Activated CD4-positive, alpha-beta T cell treated with anti-CD3 and anti-CD28 coated beads for 1 hour (primary cell): ENCODE measurements at places on chromosomes 1 and 21.

DNA sequence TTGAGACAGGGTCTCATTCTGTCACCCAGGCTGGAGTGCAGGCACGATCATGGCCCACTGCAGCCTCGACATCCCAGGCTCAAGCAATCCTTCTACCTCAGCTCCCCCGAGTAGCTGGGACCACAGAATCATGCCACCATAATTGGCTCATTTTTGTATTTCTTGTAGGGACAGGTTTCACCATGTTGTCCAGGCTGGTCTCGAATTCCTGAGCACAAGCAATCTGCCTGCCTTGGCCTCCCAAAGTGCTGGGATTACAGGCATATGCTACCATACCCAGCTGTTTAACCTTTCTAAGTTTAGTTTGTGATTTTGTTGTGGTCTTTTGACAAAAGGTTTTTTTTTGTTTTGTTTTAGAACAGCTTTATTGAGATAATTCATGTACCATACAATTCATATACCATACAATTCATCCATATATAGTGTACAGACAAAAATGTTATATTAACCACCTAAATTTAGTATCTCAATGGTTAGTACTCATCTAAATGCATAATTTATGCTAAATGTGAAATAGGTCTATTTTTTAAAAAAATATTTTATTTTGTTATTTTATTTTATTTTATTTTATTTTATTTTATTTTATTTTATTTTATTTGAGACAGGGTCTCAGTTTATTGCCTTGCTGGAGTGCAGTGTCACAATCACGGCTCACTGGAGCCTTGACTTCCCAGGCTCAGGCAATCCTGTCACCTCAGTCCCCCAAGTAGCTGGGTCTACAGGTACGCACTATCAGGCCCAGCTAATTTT, 8.9 kb downstream of the ZMPSTE24 start:
- DNase-seq: no peak

DNA sequence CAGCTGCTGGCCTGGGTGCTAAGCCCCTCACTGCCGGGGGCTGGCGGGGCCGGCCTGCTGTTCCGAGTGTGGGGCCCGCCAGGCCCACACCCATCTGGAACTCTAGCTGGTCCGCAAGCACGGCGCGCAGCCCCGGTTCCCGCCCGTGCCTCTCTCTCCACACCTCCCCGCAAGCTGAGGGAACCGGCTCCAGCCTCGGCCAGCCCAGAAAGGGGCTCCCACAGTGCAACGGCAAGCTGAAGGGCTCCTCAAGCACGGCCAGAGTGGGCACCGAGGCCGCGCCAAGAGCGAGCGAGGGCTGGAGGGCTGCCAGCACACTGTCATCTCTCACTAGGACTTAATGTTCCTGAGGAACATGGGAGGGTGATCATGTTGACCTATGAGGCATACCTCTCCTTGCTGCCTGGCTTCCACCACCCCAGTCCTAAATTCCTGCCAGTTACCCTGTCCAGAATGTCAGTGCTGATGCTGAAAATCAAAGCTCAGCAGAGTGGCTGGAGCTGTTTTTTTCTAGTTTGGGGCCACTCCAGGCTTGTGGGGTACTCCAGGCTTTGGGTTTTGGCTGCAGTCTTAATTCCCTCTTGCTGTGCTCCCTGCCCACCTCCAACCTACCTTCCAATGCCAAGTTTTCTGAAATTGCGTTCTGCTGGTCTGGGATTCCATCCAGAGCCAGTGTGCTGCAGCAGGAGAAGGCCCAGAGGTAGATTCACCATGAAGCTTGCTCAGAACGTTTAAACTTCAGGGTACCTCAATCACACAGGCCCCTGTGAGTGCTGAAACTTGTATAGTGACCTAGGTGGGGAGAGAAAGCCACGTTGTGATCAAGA, 44.2 kb upstream of the LPGAT1 start:
- no peak for DNase-seq

GRCh38 chr1:230277201-230278025, 148.7 kb downstream of the PGBD5 start:
- no peak for DNase-seq

DNA sequence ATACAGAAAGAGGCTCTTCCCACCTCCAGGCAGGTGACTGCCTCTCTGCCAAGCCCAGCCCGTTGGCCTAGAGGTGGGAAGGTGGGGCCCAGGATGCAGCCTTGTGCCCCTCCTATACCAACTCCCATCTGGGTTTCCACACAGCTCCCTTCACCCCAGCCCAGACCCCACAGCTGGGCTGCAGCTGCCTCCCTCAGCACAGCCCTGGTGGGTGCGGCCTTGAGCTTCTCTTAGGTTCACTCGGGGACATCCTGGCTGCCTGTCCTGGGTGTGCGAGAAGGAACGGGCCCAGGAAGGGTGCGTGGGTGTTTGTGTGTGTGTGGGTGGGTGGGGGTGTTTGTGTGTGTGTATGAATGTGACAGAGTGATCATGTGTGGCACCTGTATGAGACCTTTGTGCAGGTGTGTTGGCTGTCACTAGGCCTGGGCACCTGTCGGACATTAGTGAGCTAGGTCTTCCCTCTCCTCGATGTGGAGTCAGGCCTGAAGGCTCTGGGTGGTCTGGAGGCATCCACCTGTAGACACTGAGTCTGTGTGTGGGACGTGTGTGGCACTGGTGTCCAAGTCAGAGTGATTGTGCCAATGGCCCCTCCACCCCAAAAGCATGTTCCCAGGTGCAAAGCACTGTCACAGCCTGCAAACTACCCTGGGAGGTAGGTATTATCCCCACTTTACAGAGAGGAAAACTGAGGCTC, 30.7 kb downstream of the FOXO6 start:
- DNase-seq: no peak
